ENCODE measurements at places on chromosomes 5 and 9. TPM values are rescaled to one million over a fixed set of nuclear protein-coding genes. Genes with fewer than 3 reads are reported as not detected.

The CATSPER3 gene
- 0.49 TPM for total RNA-seq

The FYB1 gene
- 4.9 TPM for total RNA-seq

The TEX48 gene
- not detected for total RNA-seq

The CBY3 gene
- not detected for total RNA-seq

The CAMK2A gene
- total RNA-seq = 19.4 TPM

The CRB2 gene
- total RNA-seq = not detected

The GABRA6 gene
- not detected for total RNA-seq

The CCNB1 gene
- total RNA-seq = 3.5 TPM

The LIFR gene
- total RNA-seq = 45.8 TPM

The PHF24 gene
- total RNA-seq = 0.11 TPM

The LTC4S gene
- total RNA-seq = 10.9 TPM

The TXNDC8 gene
- not detected for total RNA-seq

The PCDHGA4 gene
- total RNA-seq = 7.3 TPM

The TOR2A gene
- 2.3 TPM for total RNA-seq

The KIAA1958 gene
- total RNA-seq = 5.6 TPM

The ADAM19 gene
- 17.7 TPM for total RNA-seq

The SLC6A7 gene
- total RNA-seq = not detected

The PAEP gene
- not detected for total RNA-seq

The SPATA9 gene
- not detected for total RNA-seq

The SPATA6L gene
- total RNA-seq = 0.96 TPM

The MLANA gene
- not detected for total RNA-seq

The SDHA gene
- 757 TPM for total RNA-seq

The LHX3 gene
- total RNA-seq = not detected

The ADAMTS12 gene
- total RNA-seq = 0.85 TPM

The SHLD3 gene
- 2.4 TPM for total RNA-seq

The C9orf50 gene
- not detected for total RNA-seq

The HRH2 gene
- 47.7 TPM for total RNA-seq

The FAM169A gene
- 6.3 TPM for total RNA-seq

The PDE8B gene
- total RNA-seq = 5.9 TPM

The GRIA1 gene
- total RNA-seq = 0.14 TPM

Measured in left ventricle myocardium inferior (tissue), 1 donor.